ENCODE measurements at places on chromosomes 13 and 19.

- no peak for DNase-seq
Measured at GRCh38 chr13:107900775-107901174, 314.6 kb downstream of the LIG4 start.

DNA sequence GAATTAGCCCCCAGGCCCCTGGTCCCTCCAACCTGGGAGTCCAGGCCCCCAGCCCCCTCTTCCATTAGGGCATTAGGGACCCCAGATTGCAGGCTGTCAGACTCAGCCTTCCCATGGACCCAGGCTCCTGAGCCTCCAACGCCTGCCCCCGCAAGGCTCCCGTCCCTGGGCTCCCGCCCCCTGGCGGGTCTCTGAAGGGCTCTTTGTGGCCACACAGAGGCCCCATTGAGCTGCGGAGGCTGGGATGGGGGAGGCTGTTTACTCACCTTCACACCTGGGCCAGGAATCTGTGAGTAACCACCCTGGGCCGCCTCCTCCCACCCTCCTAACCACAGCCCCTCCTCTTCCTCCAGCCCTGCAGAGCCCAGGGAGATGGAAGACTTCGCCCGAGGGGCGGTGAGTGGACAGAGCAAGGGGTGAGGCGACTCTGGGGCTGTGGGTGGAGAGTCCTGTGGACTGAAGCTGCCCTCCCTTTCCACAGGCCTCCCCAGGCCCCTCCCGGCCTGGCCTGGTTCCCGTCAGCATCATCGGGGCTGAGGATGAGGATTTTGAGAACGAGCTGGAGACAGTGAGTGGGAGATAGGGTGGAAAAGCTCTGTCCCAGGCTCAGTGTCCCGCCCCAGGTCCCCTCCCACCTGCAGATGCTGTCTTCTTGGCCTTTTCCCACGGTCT lies 4.9 kb downstream of the ARHGEF1 start:
- no peak for DNase-seq

- peak; percentile 17 for DNase-seq
Measured at GRCh38 chr13:110616103-110617101, 1.1 kb downstream of the NAXD start.

DNA sequence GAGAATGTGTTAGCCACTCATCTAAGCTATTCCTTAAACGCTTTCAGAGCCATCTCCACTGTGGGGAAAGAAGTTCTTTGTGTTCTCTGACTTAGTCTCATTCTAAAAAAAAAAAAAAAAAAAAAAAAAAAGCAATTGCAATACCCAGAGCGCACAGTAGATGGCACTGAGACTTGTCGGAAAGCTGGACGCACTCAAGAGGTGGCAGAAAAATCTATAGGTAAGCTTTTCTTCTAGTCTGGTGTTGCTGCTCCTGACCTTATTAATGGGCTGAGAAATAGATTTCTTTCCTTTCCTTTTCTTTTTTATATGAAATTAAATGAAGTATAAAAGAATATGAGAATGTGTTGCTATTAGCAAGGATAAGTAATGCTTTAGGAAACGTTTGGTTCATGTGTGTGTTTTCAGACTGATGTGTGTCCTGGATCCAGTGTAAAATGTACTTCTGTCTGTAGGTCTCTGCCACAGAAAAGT lies 4.7 kb upstream of the GJB2 start:
- DNase-seq: peak; percentile 53

DNA sequence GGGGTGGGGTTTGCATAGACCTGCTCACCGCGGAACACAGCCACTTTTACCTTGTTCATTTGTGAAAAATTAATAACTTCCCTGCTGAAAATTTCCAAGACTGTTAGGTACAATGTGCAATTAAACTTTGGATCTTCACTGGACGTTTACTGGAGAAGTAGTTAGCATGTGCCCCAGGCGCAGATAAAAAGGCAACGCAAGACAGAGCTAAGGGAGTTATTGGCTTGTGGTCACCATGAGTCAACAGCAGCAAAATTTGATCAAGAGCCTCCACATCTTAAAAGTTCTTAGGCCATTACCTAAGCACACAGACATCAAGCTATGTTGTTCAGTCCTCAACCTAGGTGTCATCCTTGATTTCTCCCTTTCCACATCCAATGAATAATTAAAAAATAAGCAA lies 257.0 kb downstream of the LHFPL6 start:
- DNase-seq: no peak

DNA sequence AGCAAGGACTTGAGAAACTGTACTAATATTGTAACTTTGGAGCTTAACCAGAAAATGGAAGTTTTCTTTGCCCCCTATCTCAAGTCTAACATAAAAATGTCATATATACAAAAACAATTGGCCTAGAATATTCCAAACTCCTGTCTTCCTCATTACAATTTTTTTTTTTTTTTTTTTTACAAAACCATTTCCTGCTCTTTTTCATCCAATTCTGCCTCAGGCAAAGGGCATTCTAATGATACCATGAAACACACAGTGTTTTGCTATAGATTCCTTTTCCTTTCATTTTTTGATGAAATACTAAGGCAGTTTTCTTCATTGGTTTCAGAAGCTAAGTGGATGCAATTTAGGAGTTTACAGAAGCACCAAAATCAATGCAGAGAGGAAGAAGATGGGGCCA lies 119.7 kb downstream of the LHFPL6 start:
- no peak for DNase-seq

- no peak for DNase-seq
Measured at GRCh38 chr19:55446060-55446459, 3.0 kb upstream of the SHISA7 start.

GRCh38 chr13:32115066-32115465 lies 83.5 kb downstream of the FRY start:
- DNase-seq: peak; percentile 70

DNA sequence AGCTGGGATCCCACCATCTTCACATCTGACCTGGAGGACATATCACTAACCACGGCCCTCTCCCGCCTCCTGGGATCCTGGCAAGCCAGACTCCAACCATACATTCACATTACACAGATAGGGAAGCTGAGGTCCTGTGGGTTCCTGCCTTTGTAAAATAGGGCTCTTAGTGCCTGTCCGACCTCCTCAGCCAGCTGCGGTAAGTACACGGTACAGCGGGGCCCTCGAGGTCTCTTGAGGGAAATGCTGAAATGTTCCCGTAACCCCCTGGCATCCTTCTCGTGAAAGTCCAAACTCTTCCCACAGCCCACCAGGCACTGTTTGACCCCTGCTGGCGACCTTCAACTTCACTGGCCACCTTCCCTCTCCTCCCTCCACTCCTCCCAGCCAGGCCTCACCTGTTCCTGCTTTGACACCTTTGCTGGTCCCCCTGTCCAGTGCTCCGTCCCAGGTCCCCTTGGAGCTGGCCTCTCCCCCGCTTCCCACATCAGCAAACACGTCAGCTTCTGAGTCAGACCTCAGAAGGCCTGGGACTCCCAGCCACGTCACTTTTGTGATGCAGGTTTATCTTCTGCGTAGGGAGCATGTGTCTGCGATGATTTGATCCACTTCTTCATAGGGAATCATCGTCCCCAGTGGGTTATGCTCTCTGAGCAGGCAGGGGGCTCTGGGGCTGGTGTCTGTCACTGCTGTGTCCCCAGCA lies 8.8 kb upstream of the GNG7 start:
- DNase-seq: peak; percentile 57

DNA sequence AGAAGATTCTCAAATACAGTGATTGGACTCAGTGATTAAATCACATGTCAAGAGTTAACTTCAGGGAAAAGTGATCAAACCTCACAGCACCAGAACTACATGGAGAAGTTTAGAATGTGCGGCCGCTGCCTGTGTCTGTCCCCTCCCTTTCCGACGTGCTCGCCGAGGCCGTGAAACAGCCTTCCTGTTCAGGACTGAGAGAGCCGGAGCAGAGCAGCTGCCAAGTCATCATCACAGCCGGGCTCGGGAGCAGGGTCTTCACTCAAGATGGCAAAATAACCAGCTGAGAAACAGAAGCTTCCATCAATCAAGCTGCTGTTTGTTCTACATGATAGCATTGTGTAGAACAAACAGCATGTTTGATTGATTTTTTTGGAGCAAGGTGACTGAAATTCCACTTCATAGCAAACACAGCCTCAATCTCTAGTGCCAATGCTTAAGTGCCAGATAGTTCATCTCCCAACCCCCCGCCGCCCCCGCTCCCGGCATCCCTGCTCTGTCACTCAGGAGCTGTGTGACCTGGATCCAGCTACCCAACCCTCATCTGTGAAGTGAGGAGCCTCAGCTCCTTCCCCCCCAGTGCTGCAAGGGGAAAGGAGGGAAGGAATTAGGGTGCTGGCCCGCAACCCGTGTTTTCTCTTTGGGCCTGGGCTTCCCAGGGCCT lies 70.6 kb downstream of the HSPH1 start:
- DNase-seq: peak; percentile 12

DNA sequence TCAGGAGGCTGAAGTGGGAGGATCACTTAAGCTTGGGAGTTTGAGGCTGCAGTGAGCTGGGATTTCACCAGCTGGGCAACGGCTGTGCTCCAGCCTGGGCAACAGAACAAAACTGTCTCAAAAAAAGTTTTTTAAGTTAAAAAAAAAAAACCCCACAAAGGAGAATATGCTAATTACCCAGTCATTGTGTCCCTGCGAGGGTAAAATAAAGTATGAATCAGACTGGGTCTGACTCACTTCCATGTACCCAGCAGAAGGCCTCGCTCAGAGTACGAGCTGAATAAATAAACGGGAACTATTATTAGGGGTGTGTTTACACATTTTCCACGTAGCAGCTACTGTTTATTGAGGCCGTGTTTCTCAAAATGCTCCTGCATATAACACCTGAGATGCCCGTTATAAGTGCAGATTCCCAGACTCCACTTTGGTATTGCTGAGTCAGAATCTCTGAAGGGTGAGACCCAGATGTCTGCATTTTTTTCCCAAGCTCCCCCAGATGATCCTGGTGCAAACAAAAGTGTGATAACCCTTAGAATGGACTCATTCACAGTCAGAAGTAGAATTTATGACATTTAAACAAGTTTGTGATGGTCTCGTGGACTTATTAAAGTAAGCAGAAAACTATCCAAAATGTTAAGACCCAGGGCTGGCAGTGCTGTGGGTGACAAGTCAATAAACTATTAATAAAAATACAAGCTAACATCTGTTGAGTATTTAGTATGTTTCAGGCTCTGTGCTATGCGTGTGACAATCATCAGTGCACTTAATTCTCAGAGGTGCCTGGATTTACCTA lies 28.2 kb downstream of the KCNC3 start:
- DNase-seq: peak; percentile 76

GRCh38 chr13:100392709-100393630 lies 195.6 kb downstream of the GGACT start:
- peak; percentile 95 for DNase-seq

DNA sequence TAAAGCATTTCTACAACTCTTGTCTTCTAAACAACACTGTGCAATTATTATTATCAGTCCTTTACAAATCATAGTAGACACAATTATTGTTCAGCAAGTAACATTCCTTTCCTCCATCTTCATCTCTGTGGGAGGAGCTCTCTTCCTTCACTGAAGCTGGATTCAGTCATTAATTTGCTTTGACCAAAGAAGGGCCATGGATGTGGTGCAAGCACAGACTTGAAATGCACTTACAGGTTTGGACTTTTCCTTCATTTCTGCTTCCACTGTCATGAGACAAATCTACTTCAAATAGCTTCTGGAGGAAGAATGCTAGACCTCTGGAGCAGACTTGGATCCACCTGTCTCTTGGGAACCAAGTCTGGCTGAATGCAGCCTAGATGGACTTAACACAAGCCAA lies 336.6 kb upstream of the SLITRK6 start:
- DNase-seq: no peak

DNA sequence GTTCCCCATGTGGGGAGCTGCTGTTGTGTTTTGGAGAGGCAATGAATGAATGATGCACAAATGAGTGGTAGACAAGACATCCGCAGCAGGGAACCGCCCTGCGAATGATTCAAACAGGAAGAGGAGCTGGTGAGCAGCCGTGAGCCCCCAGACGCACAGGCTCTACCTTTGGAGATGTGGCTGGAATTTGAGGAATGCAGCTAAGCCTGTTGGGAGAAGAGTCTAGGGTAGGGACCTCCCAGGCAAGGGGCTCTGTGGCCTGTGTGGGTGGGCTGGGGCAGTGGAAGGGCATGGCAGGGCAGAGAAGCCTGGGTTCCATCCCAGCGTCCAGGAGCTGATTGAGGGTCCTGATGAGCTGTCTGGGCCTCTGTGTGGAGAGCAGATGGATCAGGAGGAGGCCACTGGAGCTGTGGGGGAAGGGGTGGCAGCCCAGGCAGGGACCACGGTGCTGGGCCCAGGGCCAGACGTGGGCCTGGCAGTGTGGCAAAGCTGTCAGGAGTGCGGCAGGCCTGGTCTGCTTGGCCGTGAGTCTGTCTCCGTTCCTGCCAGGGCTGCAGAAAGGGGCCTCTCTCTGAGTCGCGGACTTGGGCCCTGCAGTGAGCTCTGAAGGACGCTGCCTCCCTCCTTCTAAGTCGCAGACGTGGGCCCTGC lies 41.8 kb upstream of the DCUN1D2 start:
- no peak for DNase-seq

DNA sequence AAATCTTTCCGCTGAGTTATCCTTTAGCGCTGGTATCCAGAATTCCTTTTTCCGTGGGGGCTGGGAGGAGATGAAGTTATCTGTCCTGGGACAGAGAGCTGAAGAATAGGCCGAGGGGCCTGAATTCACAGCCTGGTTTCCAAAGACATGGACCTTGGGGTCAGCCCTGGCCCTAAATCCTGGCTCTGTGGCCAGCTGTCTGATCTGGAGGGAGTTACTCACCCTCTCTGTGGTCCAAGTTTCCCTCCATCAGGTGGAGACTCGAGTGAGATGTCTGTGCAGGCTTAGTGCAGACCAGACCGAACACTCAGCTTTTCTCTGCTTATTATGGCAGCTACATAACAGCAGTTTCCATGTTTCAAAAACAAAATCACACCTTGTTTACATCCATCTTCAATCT lies 59.6 kb downstream of the CDADC1 start:
- no peak for DNase-seq

DNA sequence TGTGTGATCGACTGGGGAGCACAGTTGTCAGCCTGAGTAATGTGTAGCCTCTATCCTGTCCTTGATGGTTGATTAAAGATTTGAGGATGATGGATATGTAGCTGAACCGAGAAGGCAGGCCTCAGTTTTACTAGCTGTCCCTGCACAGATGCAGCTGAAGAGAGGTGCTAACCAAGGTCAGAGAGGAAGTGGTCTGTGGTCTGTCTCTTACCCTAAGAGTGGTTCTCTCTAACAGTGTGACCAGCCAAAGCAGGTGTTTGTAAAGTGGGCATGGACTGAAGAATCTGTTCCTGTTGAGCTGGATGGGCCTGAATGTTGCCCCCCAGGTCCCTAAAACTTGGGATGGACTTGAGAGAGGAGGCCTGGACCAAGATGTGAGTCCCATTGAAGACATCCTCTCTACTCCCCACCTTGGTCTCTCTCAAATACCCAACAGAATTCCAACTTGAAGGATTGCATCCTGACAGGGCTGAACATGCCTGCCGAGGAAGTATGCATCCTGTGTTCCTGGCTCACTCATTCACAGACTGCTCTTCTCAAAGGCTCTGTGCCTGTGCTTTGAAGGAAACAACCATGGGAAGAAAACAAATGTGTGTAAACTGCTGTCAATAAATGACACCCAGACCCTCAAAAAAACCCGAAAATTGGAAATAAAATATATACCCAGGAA lies 223.8 kb downstream of the MAB21L1 start:
- no peak for DNase-seq

- DNase-seq: peak; percentile 94
Measured at GRCh38 chr19:54464630-54465425, 1.2 kb upstream of the LENG9 start.
